ENCODE measurements at places on chromosomes 11 and 22. TPM values are rescaled to one million over a fixed set of nuclear protein-coding genes. Genes with fewer than 3 reads are reported as not detected.

Gene RAB1B
- 34.3 TPM for total RNA-seq

Gene CYP2R1
- 31.4 TPM for total RNA-seq

Gene TIMP3
- 217 TPM for total RNA-seq

Gene CRYBA4
- total RNA-seq = not detected

Gene POU2AF2
- not detected for total RNA-seq

Gene CLTCL1
- 7.0 TPM for total RNA-seq
